Common myeloid progenitor, CD34-positive (primary cell): ENCODE measurements at places on chromosomes 2 and 18.
A peak's percentile ranks its signal among the peaks of the same experiment; 100 is the strongest.

DNA sequence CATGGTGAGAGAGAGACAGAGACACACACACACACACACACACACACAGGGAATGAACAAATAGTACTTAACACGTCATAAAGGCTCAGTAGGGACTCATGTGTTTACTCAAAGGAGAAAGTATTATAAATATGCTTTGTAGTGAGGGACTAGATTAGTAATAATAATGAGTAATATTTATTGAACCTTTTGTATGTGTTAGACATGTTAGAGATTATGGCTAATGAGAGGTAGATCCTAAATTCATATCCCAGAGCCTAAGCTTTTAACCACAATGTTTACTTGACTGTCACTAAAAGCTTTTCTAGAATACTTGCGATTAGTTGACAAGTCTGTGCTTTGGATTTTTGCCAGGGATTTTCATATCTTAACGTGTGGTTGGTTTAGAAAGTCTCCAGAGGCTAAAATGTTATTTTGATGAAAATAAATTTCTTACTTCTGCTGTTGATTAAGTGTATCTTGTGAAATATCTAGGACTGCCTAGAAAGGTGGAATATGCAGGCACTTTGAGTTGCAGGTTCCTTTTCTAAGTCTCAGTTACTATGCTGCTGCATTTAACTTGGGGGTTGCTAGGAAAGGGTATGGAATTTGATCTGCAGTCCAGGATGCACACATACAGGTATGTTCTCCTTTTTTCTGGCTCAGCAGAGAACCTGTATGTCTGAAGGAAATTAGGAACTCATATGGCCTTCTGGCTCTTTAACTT lies 64.5 kb downstream of the UBR3 start:
- peak; percentile 35 for DNase-seq

DNA sequence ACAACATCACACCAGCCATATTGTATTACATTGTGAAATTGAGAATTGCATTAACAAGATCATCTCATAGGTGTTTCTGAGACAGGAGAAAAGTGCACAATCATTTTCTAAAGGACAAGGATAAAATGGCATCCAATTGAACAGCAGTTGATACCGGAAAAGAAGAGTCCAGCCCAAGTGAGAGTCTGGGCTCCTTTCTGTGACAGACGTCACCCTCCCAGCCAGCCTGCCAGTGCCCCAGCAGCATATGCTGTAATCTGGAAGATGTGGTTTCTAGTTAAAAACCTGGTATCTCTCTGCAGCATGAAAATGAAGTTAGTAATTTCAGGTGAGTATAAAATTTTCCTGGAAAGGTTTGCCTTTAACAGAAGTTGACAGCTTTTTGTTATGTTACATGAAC lies 1531.7 kb upstream of the PIK3C3 start:
- DNase-seq = no peak

DNA sequence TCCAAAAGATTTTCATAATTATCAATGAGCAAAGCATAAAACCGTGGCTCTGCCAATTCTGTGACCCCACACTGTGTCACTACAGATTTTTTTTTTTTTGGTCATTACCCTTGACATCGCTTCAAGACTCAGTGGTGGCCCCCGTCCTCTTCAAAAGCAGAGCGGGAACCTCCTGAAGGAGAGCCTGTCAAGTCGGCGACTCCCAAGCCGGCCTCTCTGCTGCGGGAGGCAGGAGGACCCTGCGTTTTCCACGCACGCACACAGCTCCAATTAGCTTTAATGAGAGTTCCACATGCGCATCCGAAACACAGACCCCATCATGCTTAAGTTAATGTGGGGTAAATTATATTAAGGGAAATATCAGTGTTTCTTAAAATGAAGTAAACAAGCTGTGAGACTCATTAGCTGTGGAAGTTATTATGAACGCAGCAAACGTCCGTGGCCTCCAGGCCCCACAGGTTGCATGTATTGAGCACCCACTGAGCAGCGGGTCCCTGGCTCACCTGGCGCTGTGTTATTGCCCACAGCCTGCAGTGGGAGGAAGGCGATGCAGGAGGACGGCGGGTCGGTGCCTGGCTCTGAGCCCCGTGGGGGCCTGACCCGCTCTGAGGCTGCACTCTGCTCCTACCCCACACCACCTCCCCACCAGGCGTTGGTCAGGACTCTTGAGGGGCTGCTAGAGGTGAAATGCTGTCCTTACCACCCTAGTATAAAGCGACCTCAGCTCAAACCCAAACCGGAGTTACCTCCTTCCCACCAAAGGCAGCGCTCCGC lies 181.0 kb upstream of the SALL3 start:
- no peak for DNase-seq

- DNase-seq = no peak
Observed at GRCh38 chr2:63784461-63784860, 57.2 kb upstream of the UGP2 start.
